SK-N-SH treated with all-trans-retinoic acid at 6 μM for 48 hours (cell line): ENCODE measurements at places on chromosomes 3 and 15.

- no peak for ATAC-seq
Observed at GRCh38 chr3:187628169-187628568, 42.0 kb downstream of the SST start.

DNA sequence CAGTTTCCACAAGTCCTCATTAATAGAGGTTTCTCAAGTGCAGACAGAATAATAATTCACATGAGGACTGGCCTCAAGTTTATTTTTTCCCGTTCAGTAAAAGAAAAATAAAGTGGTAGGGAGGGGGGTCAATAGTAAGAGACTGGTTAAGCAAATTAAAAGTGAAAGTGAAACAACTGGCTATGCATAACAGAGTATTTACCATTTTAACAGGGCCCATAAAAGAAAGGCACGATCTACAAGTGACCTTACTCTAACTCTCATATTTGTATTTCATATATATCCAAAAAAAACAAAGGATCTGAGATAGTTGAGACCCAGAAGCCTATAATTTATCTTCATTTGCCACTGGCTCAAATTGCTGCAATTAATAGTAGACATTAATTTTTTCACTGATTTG, 686.3 kb downstream of the NTRK3 start:
- ATAC-seq: no peak

DNA sequence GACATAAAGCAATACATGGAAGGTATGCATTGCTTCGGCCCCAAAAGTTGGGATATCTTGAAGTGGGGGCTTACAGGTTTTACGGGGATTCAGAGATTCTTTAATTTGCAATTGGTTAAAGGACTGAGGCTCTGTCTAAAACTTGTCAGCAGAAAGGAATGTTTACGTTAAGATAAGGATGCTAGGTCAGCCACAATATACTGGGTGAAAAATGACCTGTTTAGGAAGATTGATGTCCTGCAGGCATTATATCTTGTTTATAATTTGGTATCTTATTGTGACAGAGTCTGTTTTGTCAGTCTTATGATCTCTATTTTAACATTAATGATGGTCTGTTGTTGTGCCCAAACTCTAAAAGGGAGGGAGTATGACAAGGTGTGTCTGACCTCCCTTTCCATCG, 15.3 kb upstream of the CCNDBP1 start:
- no peak for ATAC-seq

- ATAC-seq: no peak
Observed at GRCh38 chr15:48644467-48644826, 1.1 kb downstream of the FBN1 start.

DNA sequence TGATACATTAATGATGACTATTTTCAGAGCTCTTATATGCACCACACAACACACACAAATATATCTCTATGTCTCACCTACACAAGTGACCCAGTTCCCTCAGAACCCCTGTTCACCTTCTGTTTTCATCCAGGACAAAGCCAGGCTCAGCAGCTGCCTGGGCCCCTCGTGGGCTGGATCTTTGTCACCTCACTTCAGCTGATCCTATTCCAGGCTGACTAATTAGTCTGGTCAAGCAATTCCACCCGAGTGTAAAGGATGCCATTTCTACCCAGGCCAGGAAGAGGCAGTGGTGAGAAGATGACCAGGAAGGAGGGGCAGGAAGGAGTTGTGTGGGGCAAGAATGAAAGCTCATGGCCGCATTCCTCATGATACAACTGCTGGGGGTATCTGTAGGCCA, 62.3 kb downstream of the DHX30 start:
- no peak for ATAC-seq

- no peak for ATAC-seq
Observed at GRCh38 chr15:38528294-38528693, 36.3 kb downstream of the RASGRP1 start.

DNA sequence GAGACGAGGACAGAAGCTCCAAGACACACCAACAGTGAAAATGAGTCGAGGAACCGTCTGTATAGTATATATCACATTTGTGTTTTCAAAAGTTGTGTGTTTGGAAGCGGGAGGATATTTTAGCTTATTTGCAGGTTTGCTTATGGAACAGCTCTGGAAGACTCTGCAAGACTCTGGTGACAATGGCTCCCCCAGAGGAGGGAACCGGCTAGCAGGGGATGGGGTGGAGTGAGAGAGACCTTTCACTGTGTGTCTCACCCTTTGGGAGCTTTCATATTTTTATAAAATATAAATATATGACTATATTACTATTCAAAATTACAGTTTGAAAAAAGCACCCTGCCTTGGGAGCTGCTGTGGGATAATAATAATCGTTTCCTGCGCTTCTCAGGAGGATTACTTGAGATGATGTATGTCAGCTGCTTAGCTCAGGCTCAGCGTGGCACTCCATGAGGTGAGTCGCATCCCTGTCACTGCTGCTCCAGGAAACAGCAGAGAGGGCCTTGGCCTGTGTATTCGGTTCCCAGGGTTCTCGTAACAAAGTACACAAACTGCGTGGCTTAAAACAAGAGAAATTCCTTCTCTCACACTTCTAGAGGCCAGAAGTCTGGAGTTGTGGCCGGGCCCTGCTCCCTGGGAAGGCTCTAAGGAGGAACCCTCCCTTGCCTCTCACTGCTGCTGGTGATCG, 183.9 kb downstream of the FAM43A start:
- no peak for ATAC-seq

DNA sequence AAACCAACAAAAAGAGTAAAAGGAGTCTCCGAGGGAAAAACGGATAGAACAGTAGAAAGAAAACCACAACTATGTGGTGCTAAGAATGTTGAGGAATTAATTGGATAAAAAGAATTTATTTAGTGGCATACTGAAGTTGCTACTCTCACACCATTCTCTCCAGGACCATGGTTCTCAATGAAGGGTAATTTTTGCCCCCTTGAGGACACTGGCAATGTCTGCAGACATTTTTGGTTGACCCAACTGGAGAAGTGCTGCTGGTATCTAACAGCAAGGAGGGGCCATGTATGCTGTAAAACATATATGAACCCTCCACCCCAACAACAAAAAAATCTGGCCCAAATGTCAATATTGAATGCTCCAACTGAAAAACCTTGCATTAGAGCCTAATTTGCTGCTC, 85.9 kb upstream of the CSPG5 start:
- peak; percentile 59 for ATAC-seq

DNA sequence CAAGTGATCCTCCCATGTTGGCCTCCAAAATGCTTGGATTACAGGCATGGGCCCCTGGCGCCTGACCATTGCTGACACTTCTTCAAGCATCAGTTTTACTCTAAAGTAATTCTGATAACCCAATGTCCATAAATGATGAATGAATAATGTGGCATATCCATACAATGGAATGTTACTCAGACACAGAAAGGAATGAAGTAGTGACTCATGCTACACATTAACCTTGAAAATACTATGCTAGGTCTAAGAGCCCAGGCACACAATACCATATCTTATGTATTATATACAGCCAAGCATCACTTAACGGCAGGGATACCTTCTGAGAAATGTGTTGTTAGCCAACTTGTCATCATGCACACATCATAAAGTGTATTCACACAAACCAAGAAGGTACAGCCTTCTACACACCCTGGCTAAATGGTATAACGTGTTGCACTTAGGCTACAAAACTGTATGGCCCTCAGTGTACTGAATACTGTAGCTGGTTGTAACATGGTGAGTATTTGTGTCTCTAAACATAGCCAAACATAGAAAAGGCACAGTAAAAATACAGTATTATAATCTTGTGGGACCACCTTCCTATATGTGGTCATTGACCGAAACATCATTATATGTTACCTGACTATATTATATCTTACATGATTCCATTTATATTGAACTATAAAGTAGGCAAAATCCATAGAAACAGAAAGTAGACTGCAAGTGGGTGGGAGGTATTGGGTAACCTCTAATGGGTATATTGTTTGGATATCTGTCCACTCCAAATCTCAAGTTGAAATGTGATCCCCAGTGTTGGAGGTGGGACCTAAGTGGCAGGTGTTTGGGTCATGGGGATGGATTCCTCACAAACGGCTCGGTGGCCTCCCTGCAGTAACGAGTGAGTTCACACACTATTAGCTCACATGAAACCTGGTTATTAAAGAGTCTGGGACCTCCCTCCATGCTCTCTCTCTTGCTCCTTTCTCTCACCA, 31.4 kb downstream of the MKRN2 start:
- ATAC-seq: peak; percentile 53

GRCh38 chr3:196619223-196619622, 20.3 kb upstream of the NRROS start:
- no peak for ATAC-seq

DNA sequence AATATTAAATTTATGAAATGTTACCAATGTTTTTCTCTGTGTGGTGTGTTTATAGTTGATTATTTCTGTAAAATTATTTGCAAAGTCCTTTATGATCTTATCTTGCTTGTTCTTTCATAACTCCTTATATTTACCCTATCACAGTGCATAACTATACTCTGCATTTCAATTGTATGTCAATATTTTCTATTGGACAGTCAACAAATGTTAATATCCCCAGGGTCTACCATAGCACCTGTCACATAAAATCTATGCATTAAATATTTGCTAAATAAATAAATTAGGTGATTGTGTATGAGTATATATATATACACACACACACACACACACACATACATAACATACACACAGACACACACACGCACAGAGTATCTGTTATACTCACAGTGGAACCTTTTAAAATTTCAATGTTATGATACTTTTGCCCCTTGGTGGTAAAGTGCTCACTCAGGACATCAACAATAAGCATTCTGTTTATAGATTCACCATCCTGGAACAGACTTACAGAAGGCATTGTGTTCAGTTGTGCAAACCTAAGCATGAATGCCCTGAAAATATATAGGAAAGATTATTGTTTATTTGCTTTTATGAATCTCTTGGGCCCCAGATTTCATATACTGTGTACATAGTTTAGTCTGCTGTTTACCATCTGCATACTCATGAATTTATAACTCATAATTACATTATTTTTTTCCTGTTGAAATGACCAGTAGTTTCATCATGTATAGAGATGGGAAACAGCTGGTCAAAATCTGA, 443.7 kb downstream of the EPHA6 start:
- no peak for ATAC-seq

- ATAC-seq: no peak
Observed at GRCh38 chr3:13704174-13704573, 155.2 kb downstream of the FBLN2 start.

- no peak for ATAC-seq
Observed at GRCh38 chr15:71201477-71201876, 86.2 kb downstream of the THSD4 start.

GRCh38 chr3:182731764-182732163, 61.5 kb upstream of the ATP11B start:
- ATAC-seq: no peak

GRCh38 chr3:169534439-169534838, 129.1 kb downstream of the MECOM start:
- ATAC-seq: no peak

- ATAC-seq: no peak
Observed at GRCh38 chr3:123340336-123340735, 108.6 kb downstream of the ADCY5 start.

GRCh38 chr3:150388498-150389418, 19.3 kb upstream of the TSC22D2 start:
- no peak for ATAC-seq

GRCh38 chr3:126134219-126134975, 46.0 kb downstream of the ALDH1L1 start:
- ATAC-seq: peak; percentile 93

GRCh38 chr3:48157950-48158376, 30.3 kb downstream of the CDC25A start:
- peak; percentile 64 for ATAC-seq

DNA sequence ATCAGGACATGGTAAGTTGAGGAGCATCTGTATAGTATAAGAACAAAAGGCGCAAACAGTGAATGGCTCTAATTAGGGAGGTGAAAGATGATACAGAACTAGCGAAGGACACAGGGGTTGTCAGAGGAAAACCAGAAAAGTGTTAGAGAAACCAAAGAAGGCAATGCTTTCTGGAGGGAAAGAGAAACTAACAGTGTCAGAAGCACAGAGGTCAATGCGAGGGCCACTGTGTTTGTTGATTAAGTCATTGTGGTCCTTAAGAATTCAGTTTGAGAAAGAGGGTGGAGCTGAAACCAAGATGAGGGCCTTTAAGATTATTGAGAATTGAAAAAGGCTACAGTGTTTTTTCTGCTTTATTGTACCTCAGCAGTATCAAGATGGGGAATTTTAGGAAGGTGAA, 28.8 kb downstream of the ATG7 start:
- ATAC-seq: no peak

GRCh38 chr3:57233799-57234198, 6.3 kb downstream of the APPL1 start:
- no peak for ATAC-seq

GRCh38 chr15:73964736-73965093, 27.4 kb downstream of the STOML1 start:
- peak; percentile 89 for ATAC-seq

DNA sequence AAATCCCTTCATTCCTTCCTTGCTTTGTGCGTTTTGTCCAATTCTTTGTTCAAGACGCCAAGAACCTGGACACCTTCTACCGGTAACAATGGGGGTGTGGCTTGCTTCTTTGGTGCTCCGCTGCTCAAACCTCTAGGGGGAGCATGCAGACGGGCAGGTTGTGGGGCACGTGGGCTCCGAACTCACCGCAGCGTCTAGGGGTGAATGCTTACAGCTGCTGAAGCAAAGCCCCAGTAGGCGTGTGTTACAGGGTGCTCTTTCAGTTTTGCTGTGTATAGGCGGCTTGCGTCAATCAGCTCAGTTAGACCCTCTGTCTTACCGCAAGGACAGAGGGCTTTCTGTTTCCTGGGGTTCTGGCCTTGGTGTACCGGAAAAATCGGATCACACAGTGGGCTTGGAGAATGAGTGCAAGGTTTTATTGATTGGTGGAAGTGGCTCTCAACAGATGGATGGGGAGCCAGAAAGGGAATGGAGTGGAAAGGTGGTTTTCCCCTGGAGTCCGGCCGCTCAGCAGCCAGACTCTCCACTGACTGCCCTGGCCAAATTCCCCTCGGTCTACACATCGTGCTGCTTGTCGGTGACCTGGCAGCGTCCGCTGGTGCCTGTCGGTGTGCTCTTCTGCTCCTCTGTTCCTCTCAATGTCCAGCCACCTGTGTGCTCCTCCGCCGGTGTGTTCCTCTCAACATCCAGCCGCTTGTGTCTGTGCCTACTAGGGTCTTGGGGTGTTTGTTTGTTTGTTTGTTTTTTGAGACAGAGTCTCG, 1.2 kb upstream of the LRRC34 start:
- ATAC-seq: no peak

DNA sequence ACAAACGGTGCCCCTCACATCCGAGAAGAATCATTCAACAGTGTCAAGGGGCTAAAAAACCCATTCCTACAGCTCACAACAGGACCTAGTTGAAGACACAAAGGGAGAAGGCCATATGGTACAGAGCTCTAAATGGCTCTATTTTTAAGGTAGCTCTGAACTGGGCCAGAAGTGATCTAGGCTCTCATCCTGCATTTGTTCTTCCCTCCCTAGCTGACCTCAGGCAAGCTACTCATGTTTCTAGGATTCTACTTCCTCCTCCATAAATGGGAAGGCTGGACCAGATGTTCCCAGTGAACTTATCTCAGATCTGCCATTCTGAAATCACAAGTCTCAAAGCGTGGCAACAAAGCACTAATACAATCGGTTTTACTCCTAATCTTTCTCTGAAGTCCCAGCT, 62.3 kb downstream of the CPNE4 start:
- ATAC-seq: no peak

GRCh38 chr15:90062023-90062442, 40.2 kb downstream of the IDH2 start:
- no peak for ATAC-seq
